ENCODE measurements at places on chromosomes 16 and 17. TPM values are rescaled to one million over a fixed set of nuclear protein-coding genes. Genes with fewer than 3 reads are reported as not detected.
A peak's percentile ranks its signal among the peaks of the same experiment; 100 is the strongest.

The IST1 gene
- 307 TPM for total RNA-seq

The CD68 gene
- total RNA-seq: 0.78 TPM

The WFDC1 gene
- total RNA-seq: 3.0 TPM

- no peaks in the 10 kb centered on the region for H3K27me3 ChIP-seq
- H3K4me1 ChIP-seq: peaks cover 22% of the 10 kb centered on the region
- peaks cover 2% of the 10 kb centered on the region for H3K36me3 ChIP-seq
These were observed 20.6 kb downstream of the B9D1 start for GRCh38 chr17:19341641-19342610.

- DNase-seq: no peak
- H3K36me3 ChIP-seq: no peaks in the 10 kb centered on the region
- no peak overlapping the region for H3K4me3 ChIP-seq
These were observed 2.9 kb upstream of the EPX start for GRCh38 chr17:58189436-58190146.

DNA sequence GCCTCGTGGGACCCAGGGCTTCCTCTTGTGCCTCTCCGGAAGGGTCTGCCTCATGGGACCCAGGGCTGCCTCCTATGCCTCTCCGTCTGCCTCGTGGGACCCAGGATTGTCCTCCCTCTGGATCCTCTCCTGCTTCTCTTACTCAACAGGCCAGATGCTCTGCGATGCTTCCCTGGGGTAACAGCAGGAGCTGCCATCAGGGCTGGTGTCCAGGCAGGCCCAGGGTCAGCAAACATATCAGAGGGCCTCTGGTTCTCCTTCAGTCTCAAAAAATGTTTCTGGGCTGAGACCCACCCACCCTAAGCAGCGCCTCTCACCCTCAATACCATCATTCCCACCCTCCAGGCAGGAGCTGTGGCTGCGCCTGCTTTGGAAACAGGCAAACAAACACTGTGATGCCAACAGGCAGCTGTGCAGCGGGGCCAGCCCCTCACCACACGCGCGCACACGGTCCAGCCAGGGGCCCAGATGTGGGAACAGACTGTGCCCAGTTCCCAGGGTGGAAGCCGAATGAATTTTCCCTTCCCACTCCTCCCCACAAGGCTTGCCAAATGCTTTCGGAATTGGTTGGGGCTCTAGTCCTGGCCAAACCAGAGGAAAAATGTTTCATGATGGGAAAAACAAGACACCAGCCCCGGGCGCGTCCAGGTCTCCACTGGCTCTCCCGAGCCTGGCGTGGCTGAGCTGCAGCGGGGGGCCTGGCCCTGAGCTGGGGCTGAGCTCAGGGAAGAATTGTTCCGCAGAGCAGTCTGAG lies 11.3 kb downstream of the TIMM22 start:
- H3K4me3 ChIP-seq: no peak overlapping the region
- peaks cover 9% of the 10 kb centered on the region for H3K36me3 ChIP-seq
- no peak overlapping the region for H3K27ac ChIP-seq

DNA sequence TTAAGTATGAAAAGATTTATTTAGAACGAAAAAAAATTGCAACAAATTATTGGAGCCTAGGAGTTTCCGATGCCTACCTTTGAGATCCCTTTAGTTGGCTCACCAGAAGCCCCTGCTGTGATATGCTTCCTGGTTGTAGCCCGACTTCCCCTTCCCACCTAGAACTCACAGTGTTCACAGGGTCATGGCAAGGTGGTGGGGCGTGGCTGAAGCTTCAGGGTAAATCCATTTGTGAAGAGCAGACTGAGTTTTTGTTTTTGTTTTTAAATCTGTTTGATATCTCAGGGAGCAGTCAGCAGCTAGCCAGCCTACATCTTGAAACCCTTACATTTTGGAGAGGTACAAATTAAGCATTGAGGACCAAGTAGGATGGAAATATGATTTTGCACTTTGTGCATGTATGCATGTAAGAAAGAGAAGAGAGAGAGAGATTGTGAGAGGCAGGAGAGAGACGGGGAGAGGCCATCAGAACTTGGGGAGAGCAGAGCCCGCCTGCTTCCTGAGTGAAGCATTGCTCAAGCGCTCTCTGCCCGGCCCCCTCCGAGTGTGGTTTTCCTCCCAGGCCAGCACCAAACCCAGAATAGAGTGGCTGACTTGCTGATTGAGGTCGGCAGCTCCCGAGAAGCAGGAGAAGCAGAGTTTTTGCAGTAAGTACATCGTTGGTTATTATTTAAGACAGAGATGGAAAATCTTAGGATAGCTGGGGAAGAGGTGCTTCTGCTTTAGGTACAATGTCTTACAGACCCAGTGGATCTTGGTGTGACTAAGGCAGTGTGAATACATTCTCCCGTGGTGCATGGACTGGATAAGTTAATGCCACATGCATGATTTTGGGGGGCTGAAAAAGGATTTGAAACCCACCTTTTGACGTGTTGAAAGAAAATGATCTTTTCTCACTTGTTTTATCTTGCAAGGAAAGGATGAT lies 64.2 kb downstream of the SPECC1 start:
- H3K27me3 ChIP-seq: peaks cover 9% of the 10 kb centered on the region
- no peak for DNase-seq
- no peaks in the 10 kb centered on the region for H3K36me3 ChIP-seq
- no peak overlapping the region for H3K4me3 ChIP-seq
- H3K27ac ChIP-seq: no peak overlapping the region
- H3K4me1 ChIP-seq: peaks cover 13% of the 10 kb centered on the region

- no peaks in the 10 kb centered on the region for H3K36me3 ChIP-seq
- no peak for DNase-seq
- H3K4me3 ChIP-seq: no peak overlapping the region
- peak overlapping the region; percentile 85 for H3K27ac ChIP-seq
- peaks cover 53% of the 10 kb centered on the region for H3K4me1 ChIP-seq
- no peaks in the 10 kb centered on the region for H3K27me3 ChIP-seq
These were observed 219.0 kb downstream of the FTO start for GRCh38 chr16:53922807-53923571.

DNA sequence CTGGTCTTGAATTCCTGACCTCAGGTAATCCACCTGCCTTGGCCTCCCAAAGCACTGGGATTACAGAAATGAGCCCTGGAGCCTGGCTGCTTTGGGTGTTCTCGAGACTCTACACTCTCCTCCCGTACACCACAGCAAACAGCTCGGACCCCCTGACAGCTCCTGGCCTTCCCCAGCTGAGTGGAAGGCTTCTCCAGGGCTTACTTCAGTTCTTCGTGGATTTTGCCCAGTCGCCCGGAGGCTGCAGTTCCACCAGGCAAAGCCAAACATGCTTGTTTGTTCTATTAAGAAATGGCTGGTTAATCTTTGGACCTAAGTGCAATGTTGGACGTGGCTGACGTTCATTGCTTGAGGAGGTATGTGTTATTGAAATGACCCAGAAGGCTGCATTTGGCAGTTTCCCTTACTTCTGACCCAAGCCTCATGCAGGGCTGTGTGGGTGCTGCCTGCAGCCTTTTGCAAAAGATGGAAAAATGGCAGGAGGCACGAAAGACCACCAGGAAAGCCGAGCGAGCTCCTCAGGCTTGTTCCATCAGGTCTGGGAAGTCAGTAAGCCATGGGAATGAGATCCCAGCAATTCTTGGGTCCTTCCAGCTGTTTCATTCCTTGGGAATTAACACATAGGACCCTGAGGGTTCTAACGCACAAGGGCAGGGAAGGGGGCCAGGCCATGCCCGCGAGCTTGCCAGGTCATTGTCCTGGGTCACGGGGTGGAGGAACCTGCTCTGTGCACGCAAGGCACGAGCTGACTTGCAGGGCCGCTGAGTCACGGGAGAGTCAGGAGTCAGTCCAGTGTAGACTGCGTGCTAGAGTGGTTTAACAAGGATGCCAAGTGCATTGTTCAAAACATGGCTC lies 23.9 kb upstream of the KLHDC4 start:
- no peaks in the 10 kb centered on the region for H3K27me3 ChIP-seq
- peaks cover 4% of the 10 kb centered on the region for H3K4me1 ChIP-seq
- H3K36me3 ChIP-seq: no peaks in the 10 kb centered on the region

DNA sequence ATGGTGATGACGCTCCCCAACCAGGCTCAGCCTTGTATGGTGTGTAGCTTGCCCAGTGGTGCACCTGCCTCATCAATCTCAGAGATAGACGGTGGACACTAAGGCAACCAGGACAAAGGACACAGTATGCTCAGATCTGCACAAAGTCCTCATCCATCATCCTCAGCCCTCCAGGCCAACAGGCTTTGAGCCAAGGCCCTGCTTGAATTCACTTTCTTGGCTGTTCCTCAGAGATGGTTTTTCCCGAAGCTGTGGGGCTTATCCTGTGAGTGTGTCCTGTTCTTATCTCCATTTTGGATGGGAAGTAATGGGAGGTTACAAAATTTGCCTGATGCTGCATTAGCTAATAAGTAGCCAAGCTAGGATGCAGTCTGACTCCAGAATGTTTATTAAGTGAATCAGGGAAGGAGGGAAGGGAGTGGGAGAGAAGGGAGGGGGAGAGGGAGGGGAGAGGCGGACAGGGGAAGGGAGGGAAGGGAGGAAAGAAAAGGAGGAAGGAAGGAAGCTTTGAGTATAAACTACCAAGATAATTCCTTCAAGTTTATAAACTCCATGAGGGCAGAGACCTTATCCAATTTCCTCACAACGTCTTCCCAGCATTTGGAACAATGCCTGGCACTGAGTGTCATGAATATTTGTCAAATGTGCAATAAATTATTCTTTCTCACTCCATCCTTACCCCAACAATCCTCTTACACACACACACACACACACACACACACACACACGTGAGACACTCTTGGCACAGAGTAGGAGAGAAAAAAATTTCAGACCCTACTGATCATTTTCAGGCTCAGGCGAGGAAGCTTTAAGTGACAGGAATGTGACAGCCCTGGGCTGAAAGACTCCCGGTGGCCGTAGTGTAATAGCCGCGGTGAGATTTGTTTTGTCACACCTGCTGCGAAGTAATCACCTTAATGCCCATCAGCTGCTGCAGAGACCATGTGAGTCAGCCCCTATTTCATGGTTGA lies 84.3 kb downstream of the BMERB1 start:
- peaks cover 14% of the 10 kb centered on the region for H3K4me1 ChIP-seq
- H3K36me3 ChIP-seq: no peaks in the 10 kb centered on the region
- no peak overlapping the region for H3K4me3 ChIP-seq
- H3K27me3 ChIP-seq: peaks cover 12% of the 10 kb centered on the region

DNA sequence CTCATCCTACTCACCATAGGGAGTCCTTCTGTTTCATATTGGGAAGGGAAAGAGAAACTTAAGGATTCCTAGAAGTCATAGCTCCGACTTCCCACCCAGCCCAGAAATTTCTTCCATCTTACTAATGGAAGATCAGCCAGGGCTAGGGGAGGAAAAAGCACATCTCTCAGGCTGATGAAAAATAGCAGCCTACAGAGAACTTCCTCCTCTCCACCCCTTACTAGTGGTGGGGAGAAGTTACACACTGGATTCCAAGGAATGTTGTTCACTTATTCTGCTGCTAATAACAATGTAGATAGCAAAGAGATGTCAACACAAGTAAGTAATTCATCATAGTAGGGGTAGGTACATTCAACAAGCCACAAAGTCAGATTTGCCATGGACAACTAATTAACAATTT lies 94.4 kb downstream of the SPACA3 start:
- peaks cover 2% of the 10 kb centered on the region for H3K4me1 ChIP-seq
- peaks cover 7% of the 10 kb centered on the region for H3K27me3 ChIP-seq

DNA sequence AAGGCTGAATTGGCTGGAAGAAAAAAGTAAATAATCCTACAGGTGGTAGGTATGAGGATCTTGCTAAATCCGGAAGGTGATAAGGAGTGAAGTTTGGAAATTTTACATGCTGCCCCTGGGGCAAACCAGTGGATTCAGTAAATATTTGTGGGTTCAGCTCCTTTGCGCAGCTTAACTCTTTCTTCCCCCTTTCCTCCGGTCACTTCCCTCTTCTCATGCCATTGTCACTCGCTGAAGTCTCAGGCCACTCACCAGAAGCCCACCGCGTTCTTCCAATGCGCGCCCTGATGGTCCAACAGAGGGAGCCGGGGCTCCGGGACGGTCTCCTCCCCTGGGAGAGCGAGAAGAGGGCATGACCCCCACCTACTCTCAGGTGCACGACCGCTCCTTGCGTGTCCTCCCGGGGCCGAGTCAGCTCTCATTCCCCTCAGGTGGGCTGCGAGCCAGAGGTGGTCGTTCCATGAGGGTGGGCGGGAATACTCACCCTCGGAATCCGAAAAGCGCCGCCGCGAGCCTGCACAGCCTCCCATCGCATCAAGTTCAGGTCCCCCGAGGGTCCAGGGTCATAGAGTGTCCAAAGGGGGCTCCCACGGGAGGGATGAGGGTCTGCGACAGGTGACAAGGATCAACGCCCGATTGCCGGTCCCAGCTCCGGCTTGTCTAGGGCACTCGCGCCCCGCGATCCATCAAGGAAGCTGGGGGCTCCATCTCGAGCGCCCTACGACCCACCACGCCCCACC lies 474 bp downstream of the CLN3 start:
- no peak for DNase-seq
- H3K27me3 ChIP-seq: no peaks in the 10 kb centered on the region
- H3K36me3 ChIP-seq: peaks cover 11% of the 10 kb centered on the region
- H3K4me1 ChIP-seq: no peaks in the 10 kb centered on the region

GRCh38 chr17:78105101-78105500 lies 23.5 kb downstream of the TMC6 start:
- H3K4me1 ChIP-seq: no peaks in the 10 kb centered on the region
- H3K27me3 ChIP-seq: no peaks in the 10 kb centered on the region
- no peak overlapping the region for H3K4me3 ChIP-seq
- DNase-seq: no peak
- peaks cover 31% of the 10 kb centered on the region for H3K36me3 ChIP-seq
- no peak overlapping the region for H3K27ac ChIP-seq

- DNase-seq: no peak
- no peaks in the 10 kb centered on the region for H3K27me3 ChIP-seq
- H3K36me3 ChIP-seq: peaks cover 14% of the 10 kb centered on the region
- H3K4me3 ChIP-seq: peak overlapping the region; percentile 84
These were observed 732 bp upstream of the EXOSC6 start for GRCh38 chr16:70252355-70252988.
